NCI-H187 (cell line): ENCODE measurements at places on chromosomes 16 and 17.
A peak's percentile ranks its signal among the peaks of the same experiment; 100 is the strongest.

- no peak for DNase-seq
Observed at GRCh38 chr17:72850410-72851118, 241.9 kb downstream of the SLC39A11 start.

- no peak for DNase-seq
Observed at GRCh38 chr16:7644176-7644575, 311.5 kb downstream of the RBFOX1 start.

- no peak for DNase-seq
Observed at GRCh38 chr16:84874553-84874952, 54.8 kb downstream of the CRISPLD2 start.

DNA sequence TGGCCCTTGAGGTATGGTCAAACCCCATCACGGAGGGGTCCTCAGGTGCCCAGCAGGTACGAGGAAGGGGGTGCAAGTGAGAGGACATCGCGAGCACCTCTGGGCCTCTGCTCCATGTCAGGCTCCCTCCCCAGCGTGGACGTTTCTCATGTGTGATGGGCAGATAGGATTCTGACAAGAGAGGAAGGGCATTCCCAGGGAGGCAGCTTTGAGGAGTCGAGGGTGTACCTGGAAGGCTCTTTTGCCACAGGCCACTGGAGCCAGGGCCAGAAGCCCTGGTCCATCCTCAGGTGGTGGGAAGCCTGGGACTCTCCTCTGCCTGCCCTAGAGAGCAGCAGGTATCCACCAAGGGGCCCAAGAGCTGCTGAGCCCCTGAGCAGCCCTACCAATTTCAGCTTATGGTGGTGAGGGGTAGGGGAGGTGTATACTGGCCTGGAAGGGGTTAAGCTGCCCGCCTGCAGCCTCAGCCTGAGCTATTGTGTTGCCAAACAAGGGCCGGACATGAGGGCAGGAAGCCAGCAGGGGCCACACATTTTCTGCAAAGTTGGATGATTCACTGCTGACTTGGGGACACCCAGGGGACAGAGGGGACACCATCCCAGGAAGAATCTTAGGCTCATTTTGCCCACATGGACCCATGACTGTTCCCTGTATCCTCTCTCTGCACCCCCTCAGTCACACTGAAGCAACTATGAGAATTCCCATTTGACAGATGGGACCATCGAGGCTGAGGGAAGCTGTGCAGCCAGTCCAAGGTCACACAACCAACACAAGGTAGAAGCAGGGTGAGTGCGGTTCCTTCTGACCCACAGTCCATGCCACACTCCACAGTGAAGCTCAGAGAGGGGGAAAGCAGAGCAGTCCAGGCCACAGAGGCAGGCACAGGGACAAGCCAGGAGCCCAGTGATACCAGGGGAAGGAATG is 1.7 kb downstream of the CDH5 start:
- no peak for DNase-seq

- no peak for DNase-seq
Observed at GRCh38 chr17:15257258-15257788, 7.8 kb downstream of the PMP22 start.

- no peak for DNase-seq
Observed at GRCh38 chr17:5055543-5055942, 20.3 kb upstream of the SLC52A1 start.

DNA sequence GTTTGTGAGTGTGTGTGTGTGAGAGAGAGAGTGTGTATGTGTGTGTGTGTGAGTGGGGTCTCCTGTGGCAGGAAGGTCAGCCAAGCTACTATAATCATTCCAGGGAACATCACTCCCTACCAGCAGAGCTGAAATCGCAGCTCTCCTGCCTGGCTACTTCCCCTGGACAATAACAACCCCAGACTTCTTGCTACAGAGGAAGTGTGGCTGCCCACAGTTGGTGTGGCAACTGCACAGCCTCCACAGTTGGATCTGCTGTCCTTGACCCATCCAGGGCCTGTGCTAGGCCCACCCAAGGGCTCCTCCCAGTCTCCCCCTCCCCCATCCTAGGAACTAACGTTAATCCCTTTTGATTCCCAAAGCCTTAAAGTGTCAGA is 1.5 kb downstream of the SLC13A5 start:
- DNase-seq: no peak

DNA sequence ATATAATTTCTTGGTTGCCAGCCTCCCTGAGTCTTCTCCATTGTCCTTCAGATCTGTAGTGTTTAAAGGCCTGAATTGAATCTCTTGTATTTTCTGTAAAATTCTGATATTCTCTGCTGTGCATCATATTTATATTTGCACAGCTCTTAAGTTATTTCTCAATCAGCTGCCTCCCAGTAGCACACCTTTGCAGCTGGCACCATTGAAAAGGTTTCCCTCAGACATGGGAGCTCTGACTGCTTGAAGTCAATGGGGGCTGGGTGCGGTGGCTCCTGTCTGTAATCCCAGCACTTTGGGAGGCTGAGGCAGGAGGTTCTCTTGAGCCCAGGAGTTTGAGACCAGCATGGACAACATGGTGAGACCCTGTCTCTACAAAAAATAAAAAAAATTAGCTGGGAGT is 40.4 kb downstream of the PITPNC1 start:
- DNase-seq: no peak

GRCh38 chr17:83146347-83146746 is 66.9 kb downstream of the METRNL start:
- no peak for DNase-seq

DNA sequence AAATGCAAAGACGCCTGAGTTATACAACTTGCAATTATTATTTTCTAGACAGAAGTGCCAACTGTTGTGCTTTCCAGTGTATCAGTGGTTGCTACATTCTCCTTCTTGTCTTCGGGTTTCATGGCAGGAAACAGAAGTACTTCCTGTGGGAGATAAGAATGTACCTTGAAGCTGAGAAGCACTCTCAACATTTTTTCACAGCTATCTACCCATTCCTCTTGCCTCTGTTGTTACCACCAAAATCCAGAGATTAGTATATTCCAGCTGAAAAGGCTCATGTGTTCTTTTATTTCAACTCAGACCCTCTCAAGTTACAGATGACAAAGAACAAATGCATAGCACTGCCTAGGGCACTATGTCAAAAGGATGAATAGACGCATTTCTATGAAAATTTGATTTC is 4.8 kb upstream of the ADAT1 start:
- DNase-seq: no peak

DNA sequence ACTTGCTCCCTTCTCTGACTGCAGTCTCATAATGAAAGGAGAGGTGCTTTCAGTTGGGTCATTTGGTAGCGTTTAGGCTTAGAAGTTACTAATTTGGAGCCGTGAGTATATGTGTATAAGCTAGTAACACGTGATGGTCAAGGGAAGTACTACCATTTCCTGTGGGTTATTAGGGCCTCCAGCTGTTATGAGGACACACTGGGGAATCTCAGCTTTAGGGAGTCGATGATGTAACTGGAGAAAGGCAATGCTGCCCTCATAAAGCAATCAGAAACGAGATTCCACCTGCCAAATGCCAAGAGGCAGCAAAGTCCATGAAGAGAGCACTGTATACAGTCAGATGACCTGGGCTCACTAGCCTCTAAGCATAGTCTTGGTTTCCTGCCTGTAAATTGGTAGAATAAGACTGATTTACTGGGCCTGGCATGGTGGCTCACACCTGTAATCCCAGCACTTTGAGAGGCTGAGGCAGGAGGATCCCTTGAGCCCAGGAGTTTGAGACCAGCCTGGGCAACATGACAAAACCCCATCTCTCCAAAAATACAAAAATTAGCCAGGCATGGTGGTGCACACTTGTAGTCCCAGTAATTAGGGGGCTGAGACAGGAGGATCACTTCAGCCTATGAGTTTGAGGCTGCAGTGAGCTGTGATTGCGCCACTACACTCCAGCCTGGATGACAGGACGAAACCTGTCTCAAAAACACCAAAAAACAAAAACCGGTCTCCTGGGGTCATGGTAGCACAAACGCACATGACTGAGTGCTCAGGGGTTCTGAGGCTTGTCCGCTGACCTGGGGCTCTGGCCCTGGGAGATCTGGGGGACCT is 53.0 kb downstream of the SF3B3 start:
- DNase-seq: no peak

DNA sequence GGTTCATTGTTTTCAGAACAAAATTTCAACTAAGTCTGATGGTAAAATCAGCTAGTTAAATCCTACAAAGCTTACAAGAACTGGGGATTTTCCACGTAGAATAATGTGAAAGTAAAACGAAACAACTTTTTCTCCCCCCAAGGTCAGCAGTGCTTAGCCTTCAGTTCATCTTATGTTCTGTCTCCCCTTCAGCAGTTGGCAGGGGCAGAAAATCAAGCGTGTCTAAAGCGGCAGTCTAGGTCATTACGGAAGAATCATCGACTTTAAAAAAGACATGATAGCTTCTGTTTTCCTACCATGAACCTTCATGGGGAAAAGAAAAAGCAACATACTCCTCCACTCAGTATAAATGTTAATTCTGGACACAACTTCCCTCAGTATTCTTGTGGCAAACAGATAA is 50.7 kb downstream of the GNA13 start:
- DNase-seq: no peak

GRCh38 chr17:46092991-46093390 is 93.9 kb downstream of the STH start:
- DNase-seq: no peak

DNA sequence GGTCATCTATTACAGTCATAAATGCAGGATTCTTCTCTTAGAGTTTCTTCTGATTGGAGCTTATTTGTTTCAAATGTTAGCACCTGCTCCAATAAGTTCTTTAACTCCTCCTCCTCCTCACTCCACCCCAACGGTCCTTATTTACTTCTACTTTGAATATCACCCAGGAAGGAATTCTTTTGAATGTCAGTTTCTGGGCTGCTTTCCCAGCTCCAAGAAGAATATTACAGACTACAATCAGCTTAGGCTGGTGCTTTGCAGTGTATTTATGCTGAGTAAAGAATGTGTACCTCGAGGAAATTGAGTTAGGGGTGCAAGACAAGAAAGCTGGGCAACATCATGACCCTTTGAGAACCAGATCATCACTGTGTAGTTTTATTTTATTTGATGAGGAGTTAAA is 30.8 kb downstream of the MAP3K3 start:
- DNase-seq: no peak

DNA sequence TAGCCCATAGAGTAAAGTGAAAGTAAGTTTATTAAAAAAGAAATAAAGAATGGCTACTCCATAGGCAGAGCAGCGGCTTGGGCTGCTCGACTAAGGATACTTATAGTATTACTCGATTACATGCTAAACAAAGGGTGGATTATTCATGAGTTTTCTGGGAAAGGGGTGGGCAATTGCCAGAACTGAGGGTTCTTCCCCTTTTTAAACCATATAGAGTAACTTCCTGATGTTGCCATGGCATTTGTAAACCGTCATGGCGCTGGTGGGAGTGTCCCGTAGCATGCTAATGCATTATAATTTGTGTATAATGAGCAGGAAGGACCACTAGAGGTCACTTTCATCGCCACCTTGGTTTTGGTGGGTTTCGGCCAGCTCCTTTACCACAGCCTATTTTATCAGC is 13.3 kb upstream of the GAS7 start:
- DNase-seq: no peak

DNA sequence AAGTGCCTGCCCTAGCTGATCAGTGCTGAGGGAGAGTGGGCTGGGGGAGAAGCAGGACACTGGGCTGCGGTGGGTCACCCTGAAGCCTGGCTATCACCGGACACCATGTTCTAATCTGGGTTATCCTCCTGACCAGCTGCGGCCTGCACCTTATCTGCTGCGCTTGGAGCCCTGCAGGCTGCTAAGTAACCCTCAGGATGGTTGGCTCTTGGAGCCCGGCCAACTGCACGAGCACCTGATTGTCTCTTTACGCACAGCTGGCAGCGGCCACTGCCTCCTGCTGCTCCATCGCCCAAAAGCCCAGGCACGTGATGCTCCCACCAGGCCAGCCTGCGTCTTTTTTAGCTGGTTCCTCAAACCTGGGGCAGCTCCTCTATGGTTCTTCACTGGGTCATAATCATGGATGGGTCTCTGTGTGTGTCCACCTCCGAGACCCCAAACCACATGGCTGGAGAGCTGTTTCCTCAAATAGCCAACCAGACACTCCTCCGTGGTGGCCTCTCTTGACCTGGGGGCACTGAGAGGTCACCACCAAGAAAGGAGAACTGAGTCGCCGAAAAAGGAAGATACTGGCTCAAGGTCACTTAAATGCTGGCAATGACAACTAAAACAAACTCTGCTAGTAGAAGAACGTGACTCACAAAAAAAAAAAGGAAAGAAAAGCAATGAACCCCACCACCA is 21.7 kb downstream of the SPHK1 start:
- peak; percentile 84 for DNase-seq

DNA sequence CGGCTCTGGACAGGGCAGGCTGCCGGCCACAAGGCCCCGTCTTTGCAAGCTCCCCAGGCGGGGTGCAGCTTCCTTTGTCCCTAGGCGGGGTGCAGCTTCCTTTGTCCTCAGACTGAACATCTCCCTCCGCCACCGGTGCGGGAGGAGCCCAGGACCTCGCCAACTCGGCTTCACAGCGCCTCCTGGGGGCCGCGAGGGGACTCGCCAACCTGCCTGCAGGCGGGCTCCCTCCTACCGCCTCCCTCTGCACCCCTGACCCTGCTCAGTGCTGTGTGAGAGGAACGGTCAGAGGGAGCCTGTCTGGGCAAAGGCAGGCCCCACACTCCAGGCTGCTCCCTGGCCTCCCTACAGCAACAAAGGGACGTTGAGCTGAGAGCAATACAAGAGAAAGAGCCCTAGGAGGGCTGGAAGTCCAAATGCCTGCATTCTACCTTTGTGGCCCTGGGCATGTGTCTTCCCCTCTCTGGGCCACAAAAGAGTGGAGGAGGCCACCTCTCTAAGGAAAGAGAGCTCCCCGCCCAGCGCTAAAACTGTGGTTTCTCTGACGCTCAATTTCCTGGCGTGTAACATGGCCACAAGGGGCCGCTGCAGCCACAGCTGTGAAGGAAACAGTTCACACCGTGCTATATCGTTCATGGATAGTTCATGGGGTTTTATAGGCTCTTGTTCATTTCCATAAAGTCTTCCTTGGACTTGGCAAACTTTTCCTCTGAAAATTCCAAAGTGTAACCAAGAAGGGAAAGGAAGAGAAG is 20.9 kb upstream of the KRT19 start:
- DNase-seq: peak; percentile 69

GRCh38 chr16:66487580-66488275 is 60.6 kb downstream of the BEAN1 start:
- no peak for DNase-seq

- DNase-seq: no peak
Observed at GRCh38 chr17:9308069-9308468, 267.6 kb downstream of the STX8 start.

DNA sequence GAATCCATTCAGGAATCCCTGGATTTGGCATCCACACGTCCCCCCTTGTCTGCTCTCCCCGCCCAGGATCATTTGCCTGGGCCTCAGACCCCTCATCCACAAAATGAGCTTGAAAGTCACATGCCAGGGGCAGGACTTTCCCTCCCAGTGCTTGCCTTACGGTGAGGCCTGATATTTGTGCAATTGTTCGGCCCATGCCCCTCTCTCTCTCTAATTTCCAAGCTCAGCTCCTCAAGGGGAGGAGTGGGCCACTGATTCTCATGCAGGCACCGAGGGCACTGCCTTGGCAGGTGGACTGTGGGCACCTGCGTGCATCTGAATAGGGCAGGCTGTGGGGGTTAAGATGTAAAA is 267.2 kb upstream of the FOXF1 start:
- no peak for DNase-seq
